ENCODE measurements at places on chromosomes 6 and 20.
A peak's percentile ranks its signal among the peaks of the same experiment; 100 is the strongest.

GRCh38 chr20:46599227-46599987 lies 49.0 kb upstream of the OCSTAMP start:
- no peak for DNase-seq

DNA sequence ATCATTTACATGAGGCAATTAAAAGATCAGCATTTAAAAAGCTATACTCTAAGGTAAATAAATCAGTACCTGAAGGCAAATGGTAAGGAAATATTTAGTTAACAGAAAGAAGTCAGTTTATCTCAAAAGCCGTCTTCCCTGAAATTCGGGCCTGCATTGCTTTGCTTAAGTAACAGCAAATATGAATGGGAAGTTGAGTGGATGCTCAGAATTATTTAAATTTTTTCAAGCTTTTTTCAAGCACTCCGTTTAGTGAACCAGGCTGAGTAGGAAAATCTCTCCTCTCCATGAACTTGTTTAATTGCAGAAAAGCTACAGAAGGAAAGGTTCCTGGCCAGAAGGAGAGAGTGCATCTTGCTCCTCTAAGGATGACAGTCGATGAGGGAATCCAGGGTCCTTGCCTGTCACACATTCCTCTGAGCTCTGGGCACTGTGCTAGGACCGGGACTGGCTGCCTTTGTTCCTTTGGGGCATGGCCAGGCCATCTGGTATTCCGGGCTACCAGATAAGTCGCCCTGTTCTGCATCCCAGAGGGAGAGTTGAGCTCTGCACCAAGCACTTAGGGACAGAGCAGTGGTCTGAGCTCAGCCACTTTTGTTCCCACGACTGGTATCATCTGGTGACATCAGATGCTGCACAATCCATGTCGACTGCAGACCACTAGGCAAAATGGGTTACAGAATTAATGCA lies 77.6 kb downstream of the RIN2 start:
- DNase-seq, result no peak

GRCh38 chr20:50658804-50659380 lies 32.5 kb downstream of the RIPOR3 start:
- no peak for DNase-seq

- DNase-seq, result no peak
Observed at GRCh38 chr6:16524380-16524707, 236.9 kb downstream of the ATXN1 start.

GRCh38 chr6:168499045-168499650 lies 58.2 kb downstream of the SMOC2 start:
- DNase-seq, result no peak

GRCh38 chr6:147970970-147971369 lies 371.7 kb upstream of the SASH1 start:
- DNase-seq, result no peak

- DNase-seq, result no peak
Observed at GRCh38 chr20:10788055-10788454, 114.3 kb upstream of the JAG1 start.

DNA sequence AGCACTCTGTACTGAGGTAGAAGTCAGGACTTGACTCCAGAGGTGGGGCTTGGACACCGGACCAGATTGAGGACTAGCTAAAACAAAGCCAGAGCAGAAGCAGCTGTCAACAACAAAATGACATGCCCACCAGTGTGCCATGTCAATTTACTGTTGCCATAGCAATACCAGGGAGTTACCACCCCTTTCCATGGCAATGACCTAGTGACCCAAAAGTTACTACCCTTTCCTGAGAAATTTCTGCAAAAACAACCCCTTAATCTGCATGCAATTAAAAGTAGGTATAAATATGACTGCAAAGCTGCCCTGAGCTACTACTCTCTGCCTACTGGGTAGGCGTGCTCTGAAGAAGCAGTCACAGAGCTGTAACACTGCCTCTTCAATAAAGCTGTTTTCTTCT lies 21.0 kb downstream of the MAP3K5 start:
- DNase-seq, result no peak

- no peak for DNase-seq
Observed at GRCh38 chr6:81996414-81996813, 243.9 kb upstream of the TENT5A start.

- DNase-seq, result no peak
Observed at GRCh38 chr20:49385465-49385864, 97.0 kb downstream of the KCNB1 start.

GRCh38 chr6:128310451-128310850 lies 209.9 kb downstream of the PTPRK start:
- no peak for DNase-seq

GRCh38 chr6:33742092-33742491 lies 4.6 kb downstream of the IP6K3 start:
- no peak for DNase-seq

DNA sequence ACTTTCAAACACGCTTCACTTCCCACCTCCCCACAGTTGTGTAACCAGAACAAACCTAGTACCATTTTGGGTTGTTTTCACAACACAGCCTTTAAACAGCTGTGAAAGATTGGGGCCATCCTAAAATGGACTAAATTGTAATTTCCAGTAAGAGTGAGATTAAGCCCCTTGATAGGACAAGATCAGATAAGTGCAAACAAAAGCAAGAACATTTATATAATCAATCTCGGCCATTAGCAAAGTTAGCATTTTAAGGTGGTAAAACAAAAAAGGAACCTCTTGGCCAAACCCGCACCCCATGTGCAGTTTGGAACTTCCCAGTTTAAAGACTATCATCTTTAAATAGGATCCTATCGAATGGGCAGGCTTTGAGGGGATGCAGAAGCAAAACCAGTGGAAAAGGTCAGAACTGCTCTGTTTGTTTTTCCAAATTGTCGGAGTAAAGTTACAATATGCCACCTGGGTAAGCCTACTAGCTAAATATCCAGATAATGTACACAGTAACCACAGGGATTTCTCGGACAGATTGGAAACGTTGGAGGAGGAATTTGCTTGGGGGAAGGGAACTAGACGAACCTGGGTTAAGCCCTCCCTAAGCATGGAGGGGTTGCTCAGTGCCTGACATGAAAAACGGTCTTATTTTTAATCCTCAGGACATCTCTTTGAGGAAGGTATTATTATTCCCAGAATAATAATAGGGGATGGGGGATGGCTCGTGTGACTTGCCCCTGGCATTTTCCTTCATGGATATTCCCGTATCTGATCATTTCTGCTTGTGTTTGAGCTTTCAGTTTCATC lies 159.8 kb upstream of the SALL4 start:
- no peak for DNase-seq

DNA sequence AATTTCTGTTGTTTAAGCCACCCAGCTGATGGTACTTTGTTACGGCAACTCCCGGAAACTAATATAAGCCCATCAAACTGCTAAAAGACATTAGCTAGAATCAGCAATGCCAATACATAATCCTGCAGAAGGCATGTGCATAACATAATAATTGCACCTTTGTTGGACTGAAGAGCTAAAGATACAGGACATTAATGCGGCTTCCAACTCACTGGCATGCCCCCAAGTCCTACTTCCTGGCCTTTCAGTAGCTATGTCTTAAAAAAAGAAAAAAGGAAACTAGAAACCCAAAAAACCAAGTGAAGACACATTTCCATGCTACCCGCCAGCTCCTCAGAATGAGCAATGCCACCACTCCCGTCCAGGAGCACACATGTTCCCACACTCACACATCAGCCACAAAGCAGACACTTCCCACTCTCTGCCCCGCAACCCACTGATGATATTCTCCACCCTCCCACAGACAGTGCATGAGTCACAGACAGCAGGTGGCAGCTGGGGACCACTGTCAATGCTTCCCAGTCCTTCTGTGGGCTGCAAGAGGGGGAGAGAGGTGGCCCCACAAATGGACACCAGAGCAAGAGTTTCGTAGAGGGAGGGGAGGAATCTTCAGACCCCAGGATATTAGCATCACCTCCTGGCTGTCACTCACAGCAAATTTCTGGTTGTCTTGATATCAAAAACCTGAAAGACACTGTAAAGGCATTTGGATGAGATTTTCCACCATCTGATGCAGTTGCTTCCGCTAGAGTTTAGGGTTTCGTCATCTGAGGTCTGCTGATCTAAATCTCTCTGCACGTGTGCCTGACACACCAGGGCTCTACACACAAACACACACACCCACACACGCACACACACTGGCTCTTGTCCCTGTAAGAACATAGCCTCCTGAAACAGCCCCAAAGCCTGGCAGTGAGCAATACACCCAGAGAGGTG lies 32.8 kb downstream of the GFOD1 start:
- peak; percentile 82 for DNase-seq

GRCh38 chr6:36263390-36264000 lies 6.4 kb upstream of the PNPLA1 start:
- DNase-seq, result no peak

- no peak for DNase-seq
Observed at GRCh38 chr6:110897433-110897832, 22.8 kb downstream of the AMD1 start.

DNA sequence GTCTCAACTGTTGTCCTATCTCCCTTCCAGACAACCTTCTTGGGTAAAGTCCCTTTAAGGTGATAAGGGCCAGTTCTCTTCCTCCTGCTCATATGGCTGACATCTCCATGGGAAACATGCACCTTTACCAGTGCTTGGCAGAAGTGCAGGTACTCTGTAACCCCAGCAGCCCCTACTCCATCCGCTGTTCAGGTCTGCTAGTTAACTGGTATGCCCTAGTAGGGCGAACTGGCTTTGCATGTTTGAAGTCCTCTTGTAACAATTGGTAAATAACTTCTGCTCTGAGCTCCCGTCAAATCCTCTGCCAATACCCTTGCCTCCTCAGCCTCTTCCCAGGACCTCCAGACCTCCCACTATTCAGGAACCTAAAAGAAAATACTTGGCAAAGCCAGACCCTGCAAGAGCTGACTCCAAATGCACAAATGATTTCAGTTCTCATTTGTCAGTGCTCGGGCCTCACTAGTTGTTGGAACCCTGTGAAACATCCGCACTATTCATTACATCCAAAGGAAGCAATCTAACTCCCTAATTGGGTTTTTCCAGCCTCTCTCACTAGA lies 703.7 kb downstream of the MAFB start:
- DNase-seq, result no peak

DNA sequence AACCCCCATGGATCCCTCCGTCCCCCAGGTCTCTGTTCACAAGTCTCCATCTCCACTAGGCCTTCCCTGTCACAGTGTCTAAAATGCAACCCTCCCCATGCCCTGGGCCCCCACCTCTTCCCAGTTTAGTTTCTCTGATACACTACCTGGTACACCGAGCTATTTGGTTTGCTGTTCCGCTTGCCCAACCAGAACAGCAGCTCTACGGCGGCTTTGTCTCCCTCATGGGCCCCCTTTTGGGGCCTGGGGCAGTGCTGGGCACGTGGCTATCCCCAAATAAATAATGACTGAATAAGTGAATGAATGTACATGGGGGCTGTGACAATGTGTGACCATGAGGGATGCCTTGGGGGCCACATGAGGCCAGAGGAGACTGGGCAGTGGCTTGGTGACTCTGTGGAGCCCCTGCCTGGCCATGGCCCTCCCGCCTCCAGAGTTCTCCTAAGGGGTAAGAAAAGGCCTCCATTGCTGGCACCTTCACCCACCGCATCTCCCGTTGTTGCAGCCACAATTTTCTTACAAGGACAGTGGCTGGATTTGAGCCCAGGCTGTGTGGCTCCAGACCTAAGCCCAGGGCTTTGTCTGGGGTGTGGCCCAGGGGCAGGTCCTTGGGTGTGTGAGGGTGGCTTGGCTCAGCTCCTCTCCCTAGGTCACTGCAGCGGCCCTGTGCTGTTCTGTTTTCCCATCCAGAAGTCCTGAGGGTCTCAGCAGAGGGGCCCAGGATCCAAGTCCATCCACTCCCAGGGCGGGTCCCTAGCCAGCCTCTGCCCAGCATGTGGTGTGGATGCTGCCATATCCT lies 408.5 kb upstream of the SULF2 start:
- no peak for DNase-seq

DNA sequence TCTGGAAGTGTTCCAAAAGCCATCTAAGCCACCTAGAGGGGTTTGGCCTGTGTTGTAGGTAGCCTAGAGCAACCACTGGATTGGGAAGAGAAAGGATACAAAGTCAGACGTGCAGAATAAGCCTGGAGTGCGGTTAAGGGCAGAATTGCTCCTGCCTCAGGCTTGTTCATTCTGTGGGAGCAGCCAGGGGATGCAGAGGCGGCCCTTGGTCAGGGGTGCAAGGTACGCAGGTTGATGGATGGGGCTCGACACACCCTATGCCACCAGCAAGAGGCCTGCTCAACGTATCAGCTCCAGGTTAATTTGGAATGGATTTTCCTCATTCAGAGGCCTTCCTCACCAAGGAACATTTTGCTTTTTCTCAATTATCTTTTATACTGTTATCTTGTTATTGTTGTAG lies 129.8 kb downstream of the SLC23A2 start:
- DNase-seq, result no peak

DNA sequence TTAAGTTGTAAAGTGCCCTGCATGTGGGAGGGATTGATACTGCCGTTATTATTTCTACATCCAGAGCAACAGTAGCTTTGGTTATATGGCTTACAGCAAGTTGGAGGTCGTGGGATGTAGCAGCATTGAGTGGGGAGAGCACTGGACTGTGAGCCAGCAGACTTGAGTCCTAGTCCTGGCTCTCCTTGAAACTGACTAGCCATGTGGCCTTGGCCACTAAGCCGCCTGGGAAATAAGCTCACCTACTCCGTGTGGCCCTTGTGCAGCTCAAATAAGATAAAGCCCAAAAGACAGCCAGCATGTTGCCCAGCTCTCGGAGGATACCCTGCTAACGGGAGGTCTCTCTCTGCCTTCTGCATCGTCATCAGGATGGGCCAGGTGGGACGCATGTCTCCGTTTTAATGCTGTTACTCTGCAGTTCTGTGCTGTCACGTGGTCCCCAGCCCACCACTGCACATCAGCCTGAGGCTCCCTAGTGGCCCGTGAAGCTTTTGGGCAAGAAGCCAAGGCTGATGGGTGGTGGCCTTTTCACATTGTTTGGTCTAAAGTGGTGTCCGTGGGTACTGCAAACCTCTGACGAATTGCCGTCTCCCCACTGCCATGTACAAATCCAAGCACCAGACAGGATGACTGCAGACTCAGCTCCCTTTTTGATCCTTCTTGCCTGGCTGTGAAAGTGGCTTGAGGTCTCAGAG lies 7.9 kb downstream of the EPB41L1 start:
- no peak for DNase-seq

GRCh38 chr6:81242624-81243023 lies 509.9 kb downstream of the TENT5A start:
- no peak for DNase-seq

GRCh38 chr6:92125681-92126080 lies 1293.7 kb downstream of the EPHA7 start:
- DNase-seq, result no peak

DNA sequence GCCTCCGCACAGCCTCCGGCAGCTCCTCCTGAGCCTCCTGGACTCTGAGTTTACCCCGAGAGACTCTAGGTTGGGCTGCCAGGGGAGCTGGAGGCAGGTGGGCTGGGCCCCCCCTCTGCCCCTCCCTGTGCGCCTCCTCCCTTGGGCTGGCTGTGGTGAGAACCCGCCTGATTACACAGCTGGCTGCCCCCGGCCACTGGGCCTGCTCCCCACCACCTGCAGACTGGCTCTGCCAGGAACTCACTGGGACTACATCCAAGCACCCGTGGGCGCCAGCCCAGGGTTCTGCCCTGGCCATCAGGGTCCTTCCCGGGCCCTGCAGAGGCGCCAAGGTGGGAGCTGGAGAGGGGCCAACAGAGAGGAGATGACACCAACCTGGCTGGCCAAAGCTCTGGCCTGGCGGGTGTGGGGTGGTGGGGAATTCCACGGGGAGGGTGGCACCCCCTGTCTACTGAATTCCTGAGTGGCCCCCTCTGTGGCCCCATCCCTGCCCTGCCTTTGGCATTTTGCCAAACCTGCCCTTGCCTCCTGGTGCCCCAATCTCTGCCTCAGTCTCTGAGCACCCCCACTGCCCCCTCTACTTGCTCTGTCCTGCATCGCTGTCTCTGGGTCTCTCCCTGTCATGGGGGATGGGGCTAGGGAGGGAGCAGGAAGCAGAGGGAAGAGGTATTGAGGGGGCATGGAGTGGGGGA lies 21.9 kb upstream of the CDH22 start:
- DNase-seq, result no peak

- no peak for DNase-seq
Observed at GRCh38 chr6:150044621-150045145, 19.4 kb upstream of the RAET1L start.
